HT-29 (cell line): ENCODE measurements at places on chromosomes 5 and 9. TPM values are rescaled to one million over a fixed set of nuclear protein-coding genes. Genes with fewer than 3 reads are reported as not detected.
A peak's percentile ranks its signal among the peaks of the same experiment; 100 is the strongest.

The LECT2 gene
- not detected in 2 replicates for total RNA-seq

The IL6ST gene
- total RNA-seq: 14.4 and 17.7 TPM in 2 replicates

DNA sequence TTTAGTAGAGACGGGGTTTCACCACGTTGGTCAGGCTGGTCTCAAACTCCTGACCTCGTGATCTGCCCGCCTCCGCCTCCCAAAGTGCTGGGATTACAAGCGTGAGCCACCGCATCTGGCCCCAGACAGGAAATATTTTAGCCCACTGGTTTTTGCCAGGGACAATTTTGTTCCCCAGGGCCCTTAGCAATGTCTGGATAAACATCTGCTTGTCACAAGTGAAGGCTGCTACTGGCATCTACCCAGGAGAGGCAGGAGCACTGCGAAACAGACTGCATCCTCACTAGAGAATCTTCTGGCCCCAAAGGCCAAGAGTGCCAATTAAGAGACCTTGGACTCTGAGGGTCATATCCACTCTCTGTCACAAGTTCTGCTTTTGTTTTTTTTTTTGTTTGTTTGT, 2.4 kb upstream of the TPRN start:
- DNase-seq: no peak

DNA sequence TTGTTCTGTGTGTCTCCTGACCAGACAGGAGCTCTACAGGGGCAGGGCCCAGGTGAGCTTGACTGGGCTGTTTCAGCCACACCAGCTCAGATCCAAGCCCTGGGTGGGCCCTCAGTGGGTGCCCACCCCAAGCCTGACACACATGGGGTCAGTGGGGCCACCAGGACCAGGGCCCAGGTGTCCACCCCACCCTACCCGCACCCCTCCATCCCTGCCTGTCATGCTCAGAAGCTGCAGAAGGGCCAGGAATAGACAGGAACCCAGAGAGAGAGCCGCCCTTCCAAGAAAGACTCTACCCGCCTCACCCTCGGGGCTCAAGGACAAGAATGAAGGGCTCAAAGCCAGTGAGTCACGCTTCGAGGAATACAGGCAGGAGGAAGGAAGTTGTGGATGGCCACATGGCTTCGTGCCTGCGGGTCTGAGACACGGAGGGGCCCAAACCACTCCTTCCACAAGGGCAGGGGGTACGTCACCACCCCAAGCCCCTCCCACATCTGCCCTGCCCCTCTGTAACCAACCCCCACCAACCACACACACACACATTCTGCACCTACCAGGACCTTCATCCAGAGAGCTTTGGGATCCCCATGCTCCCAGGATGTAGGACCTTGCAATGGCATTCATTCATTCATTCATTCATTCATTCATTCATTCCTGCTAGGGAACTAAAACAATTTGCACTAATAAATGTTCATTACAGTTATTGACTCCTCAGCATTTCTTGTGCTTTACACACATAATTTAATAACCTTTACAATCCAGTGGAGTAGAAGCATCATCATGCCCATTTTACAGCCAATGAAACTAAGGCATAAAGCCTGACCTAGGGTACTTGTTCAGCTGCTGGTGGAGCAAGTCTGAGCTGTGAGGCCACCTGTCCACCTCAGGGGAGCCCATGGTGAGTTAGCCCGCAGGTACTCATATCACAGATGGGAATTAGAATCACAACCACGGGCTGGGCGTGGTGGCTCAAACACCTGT, 55.9 kb upstream of the STXBP1 start:
- DNase-seq: peak; percentile 76

- no peak for DNase-seq
Measured at GRCh38 chr5:155313518-155313917, 300.0 kb downstream of the KIF4B start.

- DNase-seq: no peak
Measured at GRCh38 chr5:63686181-63686580, 276.1 kb downstream of the HTR1A start.
